ENCODE measurements at places on chromosomes 3 and 15. TPM values are rescaled to one million over a fixed set of nuclear protein-coding genes. Genes with fewer than 3 reads are reported as not detected.

The DAZL gene
- under 0.01 TPM for total RNA-seq

The DRD3 gene
- not detected for total RNA-seq

The MLF1 gene
- 10.6 TPM for total RNA-seq

The P2RY12 gene
- total RNA-seq: not detected

The EPM2AIP1 gene
- total RNA-seq: 17.5 TPM

The SMAD6 gene
- total RNA-seq: 9.4 TPM

The KNG1 gene
- total RNA-seq: not detected

The COX17 gene
- total RNA-seq: 17.7 TPM

The ZDHHC23 gene
- 3.5 TPM for total RNA-seq

The SUCLG2 gene
- 37.7 TPM for total RNA-seq

The ZNF80 gene
- not detected for total RNA-seq

The ARGFX gene
- total RNA-seq: not detected

The EPHB3 gene
- 3.7 TPM for total RNA-seq

The LRRC3B gene
- total RNA-seq: not detected

The PPARG gene
- 49.5 TPM for total RNA-seq

The ITIH3 gene
- not detected for total RNA-seq

The RPL14 gene
- 221 TPM for total RNA-seq

The SLC12A1 gene
- not detected for total RNA-seq

The PIGZ gene
- 1.7 TPM for total RNA-seq

The GOLGA8R gene
- total RNA-seq: 6.7 TPM

The DNAH12 gene
- total RNA-seq: 0.11 TPM

The CLDN18 gene
- not detected for total RNA-seq

The DLL4 gene
- not detected for total RNA-seq

The TMC3 gene
- total RNA-seq: not detected

The MUC20 gene
- total RNA-seq: 1.1 TPM

The SLC51B gene
- total RNA-seq: not detected

The PTPRG gene
- total RNA-seq: 8.7 TPM

The CFAP100 gene
- total RNA-seq: not detected

The GABRB3 gene
- 3.5 TPM for total RNA-seq

The EPB42 gene
- total RNA-seq: not detected

The SPTBN5 gene
- total RNA-seq: 3.9 TPM

The ZSCAN2 gene
- total RNA-seq: 7.9 TPM
